ENCODE measurements at places on chromosomes 3 and 15.
A peak's percentile ranks its signal among the peaks of the same experiment; 100 is the strongest.

DNA sequence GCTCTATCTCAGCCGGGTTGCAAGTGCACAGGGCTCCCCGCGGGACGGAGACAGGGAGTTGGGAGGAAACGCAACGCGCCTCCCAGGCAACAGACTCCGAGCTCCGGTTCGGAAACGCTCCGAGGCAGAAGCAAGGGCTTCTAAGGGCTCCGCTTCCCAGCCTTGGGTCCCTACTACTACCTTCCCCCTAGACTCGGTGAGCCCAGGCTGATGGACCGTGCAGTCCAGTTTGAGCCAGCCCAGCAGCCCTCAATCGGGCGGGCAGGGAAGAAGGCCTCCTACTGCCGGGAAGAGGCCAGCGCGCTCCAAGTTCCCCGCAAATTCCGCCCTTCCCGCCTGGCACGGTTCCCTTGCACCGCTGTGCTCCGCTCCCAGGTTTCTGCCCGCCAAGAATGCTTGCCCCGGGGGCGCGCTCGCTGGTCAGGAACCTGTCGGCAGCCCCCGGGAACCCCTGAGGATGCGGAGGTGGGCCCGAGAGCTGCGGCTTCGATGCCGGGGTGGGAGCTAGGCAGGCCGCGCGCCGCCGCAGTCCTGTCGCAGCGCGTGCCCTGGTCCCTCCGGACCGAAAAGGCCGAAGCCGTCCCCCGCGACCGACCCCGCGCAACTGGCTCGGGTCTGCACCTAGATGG, 728 bp downstream of the TRANK1 start:
- peak; percentile 32 for DNase-seq

GRCh38 chr3:161821591-161821990, 325.0 kb downstream of the OTOL1 start:
- DNase-seq = no peak

DNA sequence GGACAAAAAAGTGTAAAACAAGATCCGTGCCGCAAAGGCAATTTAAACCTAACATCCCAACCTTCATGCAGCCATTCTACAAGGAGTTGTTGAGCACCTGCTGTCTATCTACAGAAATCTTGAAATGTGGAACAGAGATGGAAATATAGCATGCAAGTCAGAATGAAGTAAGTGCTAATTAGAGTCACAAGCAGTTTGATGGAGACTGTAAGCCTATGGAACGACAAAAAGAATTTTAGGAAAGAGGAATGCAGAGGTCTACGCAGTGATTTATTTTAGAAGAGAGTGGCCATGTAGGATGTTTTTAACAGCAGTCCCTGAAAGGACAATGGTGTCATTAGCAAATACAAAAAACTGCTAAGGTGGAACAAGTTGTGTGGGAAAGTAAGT, 851 bp upstream of the DCBLD2 start:
- DNase-seq = no peak

DNA sequence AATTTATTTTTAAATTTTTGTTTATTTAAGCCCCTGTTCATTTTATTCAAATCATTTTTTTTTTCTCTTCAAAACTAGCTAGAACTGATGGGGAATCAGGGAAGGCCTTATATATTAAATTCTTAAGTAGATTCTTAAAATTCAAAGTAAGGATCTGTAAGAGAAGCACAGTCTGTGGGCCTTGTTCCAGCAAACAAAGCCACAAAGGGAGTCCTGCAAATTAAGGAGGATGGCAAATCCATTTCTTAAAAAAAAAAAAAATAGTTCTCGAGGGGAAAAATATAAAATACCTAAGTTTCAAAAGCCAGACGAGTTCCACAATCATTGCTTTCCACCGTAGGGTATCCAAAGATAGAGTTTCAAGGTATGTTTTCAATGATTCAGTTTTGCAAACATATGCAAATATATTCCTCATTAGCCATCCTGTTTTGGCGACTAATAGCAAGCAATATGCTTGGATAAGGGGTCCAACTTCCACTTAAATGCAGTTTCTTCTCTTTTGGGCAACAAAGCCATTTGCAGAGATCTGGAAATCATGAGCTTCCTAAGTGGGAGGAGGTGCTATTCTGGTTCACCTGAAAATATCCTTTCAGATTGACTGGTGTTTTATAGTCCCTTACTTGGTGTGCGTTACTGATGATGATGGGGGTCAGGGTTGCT, 46.8 kb downstream of the CDIN1 start:
- DNase-seq = no peak

DNA sequence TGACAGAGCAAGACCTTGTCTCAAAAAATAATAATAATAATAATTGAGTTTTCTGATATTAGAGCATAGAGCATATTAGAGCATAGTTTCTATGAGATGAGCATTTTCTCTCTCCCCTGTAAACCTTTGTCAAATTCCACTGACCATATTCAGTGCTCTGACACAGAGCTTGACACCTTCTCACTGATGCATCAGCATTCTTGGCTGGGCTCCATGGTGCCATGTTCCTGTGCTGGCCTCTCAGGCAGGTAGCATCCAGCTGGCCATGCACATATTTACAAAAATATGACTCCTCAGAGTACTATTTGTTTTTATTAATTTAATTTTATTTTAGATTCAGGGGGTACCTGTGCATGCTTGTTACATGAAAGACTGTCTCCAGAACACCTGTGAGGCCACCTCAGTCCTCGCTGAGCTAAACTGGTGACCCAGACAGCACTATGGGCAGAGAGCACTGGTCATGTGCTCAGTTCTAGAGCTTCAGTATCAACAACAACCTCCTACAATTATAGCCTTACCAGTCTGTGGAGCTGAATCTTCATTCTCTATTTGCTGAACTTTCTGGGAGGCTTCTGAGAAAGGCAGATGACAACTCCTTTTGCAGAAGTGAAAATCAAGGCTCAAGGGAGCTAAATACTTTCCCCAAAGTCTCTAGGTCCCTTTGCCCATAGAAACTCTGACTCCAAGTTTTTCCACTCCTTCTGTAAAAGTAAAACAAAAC, 21.6 kb upstream of the SLC28A2 start:
- DNase-seq = no peak

- no peak for DNase-seq
These were observed 51.9 kb downstream of the SLC41A3 start for GRCh38 chr3:126031981-126032471.

DNA sequence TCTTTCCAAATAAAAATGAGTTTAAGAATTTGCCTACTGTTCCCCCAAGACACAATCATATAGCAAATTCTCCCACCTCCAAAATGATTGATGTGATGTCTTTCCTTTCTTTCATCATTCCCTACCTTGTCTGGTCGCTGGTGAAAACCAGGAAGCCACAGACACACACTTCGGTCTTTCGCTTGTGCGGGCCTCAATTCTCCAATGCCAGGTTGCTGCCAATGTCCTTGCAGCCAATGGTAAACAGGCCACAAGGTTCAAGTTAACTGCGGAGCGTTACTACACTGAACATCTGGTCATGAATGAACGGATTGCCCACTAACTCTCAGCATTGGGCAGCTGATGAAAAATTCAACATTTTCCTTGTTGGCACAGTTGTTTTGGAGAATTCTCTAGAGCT, 192.2 kb downstream of the FOXP1 start:
- no peak for DNase-seq

- DNase-seq = no peak
These were observed 56.9 kb upstream of the FLNB start for GRCh38 chr3:57951066-57951882.

DNA sequence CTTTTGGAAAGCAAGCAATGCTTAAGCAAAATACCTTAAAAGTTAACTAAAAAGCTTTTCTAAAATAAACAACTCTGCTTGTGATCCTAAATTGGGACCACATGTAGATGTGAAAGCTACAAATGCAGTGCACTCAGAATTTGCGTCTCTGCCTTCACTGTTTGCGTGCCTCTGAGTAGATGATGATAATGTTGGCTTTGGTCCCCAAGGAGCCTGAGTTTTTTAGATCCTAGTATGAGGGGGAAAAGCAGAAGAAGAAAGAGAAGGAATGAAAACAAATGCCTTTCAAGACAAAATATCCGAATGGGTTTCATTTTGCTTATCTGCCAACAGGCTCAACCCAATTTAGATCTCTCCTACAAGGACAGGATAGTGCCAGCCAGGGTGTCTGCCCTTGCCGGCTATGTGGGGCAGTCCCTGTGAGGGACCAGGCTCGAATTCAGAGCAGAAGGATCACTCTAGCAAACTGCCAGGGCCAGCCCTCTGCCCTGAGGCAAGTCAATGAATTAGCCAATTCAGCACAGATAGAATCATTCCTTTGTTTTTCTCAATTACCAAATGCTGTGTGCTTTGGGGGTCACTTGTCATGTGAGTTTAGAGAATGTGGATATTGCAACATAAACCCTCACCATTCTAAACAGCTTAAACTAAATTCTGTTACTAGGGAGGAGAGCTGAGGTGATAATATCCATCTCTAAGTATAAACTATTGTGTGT, 28.5 kb downstream of the SCG5 start:
- no peak for DNase-seq

DNA sequence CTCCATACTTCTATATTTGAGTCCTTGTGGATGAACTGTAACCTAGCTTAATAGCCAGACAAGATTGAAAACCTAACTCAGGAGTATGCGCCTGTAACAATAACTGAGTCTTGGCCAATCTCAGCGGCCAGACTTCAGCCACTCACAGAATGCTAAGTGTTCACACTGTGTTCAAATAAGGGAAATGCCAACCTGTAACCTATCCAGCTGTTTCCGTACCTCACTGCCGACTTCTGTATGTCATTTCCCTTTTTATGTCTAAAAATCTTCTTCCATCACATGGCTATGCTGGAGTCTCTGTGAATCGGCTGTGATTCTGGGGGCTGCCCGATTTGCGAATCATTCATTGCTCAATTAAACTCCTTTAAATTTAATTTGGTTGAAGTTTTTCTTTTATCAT, 169.2 kb downstream of the NFKBIZ start:
- no peak for DNase-seq

- DNase-seq = no peak
These were observed 140.8 kb downstream of the OSBPL10 start for GRCh38 chr3:31840252-31840651.

DNA sequence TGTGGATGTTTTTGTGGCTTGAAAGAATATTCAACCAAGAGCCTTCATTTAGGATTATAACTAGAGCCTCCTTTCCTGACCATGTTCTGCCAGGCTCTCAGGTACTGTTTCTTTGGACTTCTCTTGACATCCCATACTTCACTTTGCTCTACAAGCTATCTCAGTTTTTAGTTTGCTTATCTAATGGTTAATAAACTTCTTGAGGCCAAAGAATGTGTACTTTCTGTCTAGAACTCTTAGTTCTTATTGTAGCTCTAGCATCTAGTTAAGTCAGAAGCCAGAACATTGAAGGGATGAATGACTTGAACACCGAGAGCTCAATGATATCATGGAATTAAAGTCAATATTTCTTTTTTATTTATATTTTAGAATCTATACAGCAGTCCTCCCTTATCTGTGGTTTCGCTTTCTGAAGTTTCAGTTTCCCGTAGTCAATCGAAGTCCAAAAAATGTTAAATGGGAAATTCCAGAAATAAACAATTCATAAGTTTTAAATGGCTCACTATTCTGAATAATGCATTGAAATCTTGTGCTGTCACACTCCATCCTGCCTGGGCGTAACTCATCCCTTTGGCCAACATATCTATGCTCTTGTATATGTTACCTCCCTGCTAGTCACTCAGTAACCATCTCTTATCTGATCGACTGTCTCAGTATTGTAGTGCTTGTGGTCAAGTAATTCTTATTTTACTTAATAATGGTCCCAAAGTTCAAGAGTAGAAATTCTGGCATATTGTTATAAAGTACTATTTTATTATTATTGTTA, 368.6 kb upstream of the RBMS3 start:
- DNase-seq = no peak

DNA sequence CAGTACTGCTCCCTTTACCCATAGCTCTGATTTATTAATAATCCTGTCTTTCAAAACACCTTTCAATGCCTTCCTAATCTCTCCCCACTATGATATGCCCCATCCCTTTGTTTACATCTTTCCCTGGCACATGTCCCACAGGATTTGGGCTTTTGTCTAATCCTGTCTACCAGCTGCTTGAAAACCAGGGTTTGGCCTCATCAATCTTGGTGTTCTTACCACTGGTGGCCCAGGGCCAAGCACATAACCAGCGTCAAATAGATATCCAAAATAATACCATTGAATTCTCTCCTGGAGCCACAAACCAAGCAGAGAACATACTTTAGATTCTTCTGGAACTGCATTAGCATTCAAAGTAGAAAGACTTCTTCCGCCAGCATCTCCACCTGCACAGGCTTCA, 104.8 kb upstream of the PPP2R3A start:
- DNase-seq = no peak

DNA sequence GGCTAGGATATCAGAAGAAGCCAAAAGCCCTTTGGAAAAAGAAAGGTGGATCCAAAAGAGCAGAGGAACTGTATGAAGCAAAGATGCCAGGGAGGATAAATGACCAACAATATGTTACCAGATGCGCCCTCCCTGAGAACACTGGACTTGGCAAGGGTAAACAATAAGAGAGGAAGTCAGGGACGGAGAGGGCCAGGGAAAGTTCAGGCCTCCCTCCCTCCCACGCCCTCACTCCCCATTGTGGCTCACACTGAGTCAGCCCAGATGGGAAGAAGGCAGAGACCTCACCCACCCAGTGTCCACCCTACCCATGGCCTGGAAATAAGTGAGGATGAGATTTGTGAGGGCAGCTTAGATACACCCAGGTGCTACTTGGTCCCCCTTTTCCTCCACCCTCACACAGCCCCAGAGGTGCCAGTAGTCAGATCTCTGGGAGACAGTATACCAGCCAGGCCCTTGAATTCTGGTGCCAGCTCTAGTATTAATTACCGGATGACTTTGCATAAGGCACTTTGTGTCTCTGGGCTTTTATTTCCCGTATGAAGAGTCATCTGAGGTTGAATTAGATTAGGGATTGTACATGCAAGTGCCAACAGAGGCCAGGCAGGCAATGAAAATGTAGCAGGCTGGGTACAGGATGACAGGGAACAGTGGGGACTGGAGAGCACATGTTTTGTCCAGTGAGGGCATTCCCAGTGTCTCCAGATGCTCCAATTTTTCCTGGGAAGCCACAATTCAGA, 35.1 kb upstream of the FRMD4B start:
- no peak for DNase-seq

- DNase-seq = no peak
These were observed 268.5 kb downstream of the PTPRG start for GRCh38 chr3:61829722-61830350.

- DNase-seq = no peak
These were observed 90.2 kb upstream of the ABHD17C start for GRCh38 chr15:80604583-80605575.

GRCh38 chr3:194658477-194659242, 13.3 kb downstream of the LSG1 start:
- DNase-seq = no peak

DNA sequence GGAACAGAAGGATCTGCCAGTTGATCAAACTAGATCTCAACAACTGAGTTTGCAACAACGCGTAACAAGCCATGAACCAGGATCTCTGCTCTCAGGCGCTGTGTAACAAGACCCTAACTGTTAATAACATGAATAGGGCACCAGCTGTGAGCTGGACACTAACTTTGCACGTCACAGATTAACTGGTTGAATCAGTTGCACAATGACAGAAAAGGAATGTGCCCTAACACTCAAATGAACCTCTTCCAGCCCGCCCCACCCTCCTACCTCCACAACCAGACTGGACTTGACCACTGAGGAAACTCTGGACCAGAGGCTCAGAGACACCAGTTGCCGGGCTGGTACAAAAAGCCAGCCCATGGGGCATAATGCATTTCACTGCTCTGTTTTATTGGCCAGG, 34.3 kb downstream of the MCF2L2 start:
- no peak for DNase-seq
